ENCODE measurements at places on chromosomes 3 and 15.

GRCh38 chr3:171183042-171183441 is 156.5 kb upstream of the SLC2A2 start:
- DNase-seq: no peak

- no peak for DNase-seq
These were observed 20.4 kb downstream of the RARRES1 start for GRCh38 chr3:158711886-158712285.

GRCh38 chr3:43523454-43524053 is 98.3 kb downstream of the ANO10 start:
- no peak for DNase-seq

- no peak for DNase-seq
These were observed 25.5 kb upstream of the AKAP13 start for GRCh38 chr15:85354948-85355347.

- no peak for DNase-seq
These were observed 121.4 kb upstream of the MEIS2 start for GRCh38 chr15:37221671-37222145.

- no peak for DNase-seq
These were observed 7.2 kb downstream of the FAM174B start for GRCh38 chr15:92648190-92648875.

GRCh38 chr3:38139191-38139590 is 730 bp downstream of the MYD88 start:
- no peak for DNase-seq

DNA sequence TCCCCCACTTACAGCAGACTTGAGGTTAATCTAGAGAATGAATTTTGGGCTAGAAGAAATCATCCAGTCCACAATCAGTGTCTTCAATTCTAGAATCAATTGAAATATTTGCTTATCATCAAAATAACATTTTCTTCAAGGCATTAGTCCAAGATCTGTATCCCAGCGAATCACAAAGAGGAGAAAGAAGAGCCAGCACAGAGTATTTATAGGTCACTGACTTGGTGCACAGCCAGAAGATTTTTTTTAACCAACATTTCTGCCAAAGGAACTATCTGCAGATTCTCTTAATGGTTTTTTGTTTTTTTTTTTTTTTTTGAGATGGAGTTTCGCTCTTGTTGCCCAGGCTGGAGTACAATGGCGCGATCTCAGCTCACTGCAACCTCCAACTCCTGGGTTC is 178.2 kb downstream of the TNIK start:
- peak; percentile 60 for DNase-seq
